Mucosa of gallbladder (tissue), 1 donor: ENCODE measurements at places on chromosomes 6 and 20.

GRCh38 chr6:163490826-163491577, 76.5 kb downstream of the QKI start:
- peak; percentile 75 for DNase-seq

GRCh38 chr20:58251979-58252591, 23.6 kb upstream of the ANKRD60 start:
- DNase-seq = no peak

GRCh38 chr20:53773792-53774401, 180.3 kb upstream of the ZNF217 start:
- DNase-seq = no peak

GRCh38 chr20:10924644-10925201, 250.9 kb upstream of the JAG1 start:
- no peak for DNase-seq

GRCh38 chr6:14711056-14711703, 534.7 kb upstream of the JARID2 start:
- DNase-seq = peak; percentile 55

- DNase-seq = no peak
Observed at GRCh38 chr20:37352608-37352980, 6.7 kb downstream of the SRC start.
